Stimulated activated CD4-positive, alpha-beta T cell treated with anti-CD3 and anti-CD28 coated beads, Interleukin-2, amount 100 ng/mL, for 48 hours (primary cell): ENCODE measurements at places on chromosomes 3 and 15.

DNA sequence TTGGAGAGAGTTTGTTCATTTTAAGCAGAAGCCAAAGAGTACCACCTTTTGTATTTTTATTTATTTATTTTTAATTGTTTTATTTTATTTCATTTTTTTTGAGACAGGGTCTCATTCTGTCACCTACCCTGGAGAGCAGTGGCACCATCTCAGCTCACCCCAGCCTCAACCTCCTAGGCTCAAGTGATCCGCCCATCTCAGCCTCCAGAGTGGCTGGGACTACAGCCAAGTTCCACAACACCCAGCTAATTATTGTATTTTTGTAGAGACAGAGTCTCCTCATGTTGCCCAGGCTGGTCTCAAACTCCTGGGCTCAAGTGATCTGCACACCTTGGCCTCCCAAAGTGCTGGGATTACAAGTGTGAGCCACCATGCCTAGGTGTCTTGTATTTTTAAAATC, 9.6 kb downstream of the CCR8 start:
- no peak for DNase-seq

- DNase-seq = no peak
These were observed 17.3 kb downstream of the ESYT3 start for GRCh38 chr3:138451595-138452162.

DNA sequence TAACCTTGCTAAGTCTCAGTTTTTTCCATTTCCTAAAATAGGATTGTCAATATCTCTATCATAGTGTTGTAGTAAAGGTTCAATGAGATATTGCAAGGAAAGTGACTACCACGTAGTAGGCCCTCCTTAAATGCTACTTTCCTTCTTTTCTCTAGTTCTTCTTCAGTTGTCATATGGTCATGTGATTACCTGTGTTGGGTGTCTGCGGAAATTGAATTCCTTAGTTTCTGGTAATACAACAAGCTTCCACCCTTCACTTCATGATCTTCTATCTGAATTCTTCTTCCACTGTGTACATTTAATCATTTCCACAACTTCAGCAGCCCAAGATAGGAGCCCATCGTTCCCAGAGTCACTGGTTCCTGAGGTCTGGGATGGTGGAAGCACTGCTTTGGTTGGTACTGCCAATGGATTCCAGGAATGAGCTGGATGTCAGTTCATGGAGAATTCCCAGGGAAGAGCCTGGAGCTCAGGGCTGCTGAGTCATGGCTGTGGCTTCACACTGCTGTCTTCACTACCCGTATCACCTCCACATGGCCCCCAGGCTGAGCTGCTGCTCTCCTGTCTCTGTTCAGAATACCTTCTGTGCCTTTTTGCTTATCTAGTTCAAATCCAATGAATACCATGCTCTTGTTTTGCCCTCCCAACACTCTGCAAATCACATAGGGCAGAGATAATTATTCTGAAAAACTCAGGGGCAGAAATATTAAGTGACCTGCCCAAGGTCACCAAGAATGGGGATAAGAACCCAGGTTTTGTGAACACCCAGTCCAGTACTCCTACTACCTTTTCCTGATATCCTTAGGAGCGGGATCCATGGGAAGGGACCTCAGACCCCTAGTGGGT, 98.6 kb downstream of the RPL39L start:
- no peak for DNase-seq

DNA sequence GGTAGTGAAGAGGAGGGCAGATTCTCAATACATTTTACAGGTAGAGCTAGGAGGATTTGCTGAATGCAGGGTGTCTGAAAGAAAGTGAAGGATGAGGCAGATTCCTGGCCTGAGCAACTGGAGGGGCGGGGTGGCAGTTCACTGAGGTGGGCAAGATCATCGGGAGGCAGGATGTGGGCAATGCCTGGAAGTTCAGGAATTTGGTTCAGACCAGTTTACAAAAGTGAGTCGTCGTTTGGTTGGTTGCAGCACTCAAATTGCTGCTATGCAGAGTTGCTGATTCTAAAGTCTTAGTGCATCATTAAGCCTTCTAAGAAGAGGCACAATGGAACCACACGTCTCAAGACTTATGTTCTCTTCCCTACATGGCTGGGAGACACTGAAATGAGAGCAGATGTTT, 134.0 kb downstream of the MFSD1 start:
- no peak for DNase-seq

DNA sequence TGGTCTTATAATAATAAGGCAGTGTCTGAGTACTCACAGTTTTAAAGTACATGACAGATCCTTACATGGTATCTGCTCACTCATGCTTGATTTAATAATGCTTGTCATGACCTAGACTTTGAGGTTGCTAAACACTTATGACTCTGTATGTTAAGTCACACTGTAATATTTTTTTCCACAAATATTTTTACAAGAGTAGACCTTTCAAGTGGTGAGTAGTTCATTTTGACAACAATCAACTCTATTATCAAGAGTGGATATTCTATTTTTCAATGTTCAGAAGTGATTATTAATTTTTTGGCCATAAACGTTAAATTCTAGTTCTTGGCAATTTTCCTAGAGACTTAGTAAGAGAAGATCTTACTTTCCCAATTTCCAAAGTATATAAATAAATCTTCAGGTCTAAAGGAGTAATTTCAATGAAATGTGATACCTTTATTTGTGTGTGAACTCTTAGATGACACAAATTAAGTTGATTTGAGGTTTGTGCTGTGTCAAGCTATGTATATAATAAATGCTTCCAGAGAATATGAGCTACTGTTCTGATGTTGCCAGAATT, 104.5 kb downstream of the NLGN1 start:
- DNase-seq = no peak

DNA sequence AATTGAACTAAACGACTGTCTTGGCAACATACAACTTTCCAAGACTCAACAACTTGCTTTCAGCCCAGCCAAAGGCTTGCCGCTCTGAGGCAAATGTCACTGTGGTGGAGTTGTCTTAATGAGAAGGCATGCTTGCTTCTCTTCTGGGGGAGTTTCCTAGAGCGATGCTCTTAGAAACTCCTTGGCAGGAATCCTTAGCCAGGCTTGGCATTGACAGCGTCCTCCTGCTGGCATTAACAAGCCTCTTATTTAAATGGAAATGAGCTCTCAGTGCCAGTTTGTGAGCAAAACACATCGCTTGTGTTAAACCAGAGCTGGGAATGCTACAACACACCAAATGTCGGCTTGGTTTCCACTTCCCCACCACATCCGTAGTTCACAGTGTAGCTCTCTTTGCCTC, 265.5 kb upstream of the TPRG1 start:
- DNase-seq = no peak

DNA sequence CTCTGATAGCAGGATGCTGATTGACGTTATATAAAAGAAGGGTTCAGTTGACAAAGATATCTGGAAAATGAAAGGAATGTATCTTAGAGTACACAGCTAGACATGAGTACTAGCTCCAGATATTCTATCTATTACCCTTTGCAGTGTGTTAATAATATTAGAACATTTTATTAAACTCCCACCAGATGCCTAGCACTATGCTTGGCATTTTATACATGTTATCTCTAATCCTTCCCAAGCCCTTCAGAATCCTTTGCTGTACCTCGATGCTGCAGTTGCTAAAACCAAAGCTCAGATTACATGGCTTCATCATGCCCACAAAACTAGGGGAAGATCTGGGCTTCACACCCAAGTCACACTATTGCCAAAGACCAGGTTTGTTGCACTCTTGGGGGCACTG, 350.1 kb upstream of the AZI2 start:
- DNase-seq = no peak
